ENCODE measurements at places on chromosomes 6 and 20. TPM values are rescaled to one million over a fixed set of nuclear protein-coding genes. Genes with fewer than 3 reads are reported as not detected.

- DNase-seq: no peak
- H3K27ac ChIP-seq: no peak overlapping the region
- H3K4me3 ChIP-seq: no peak overlapping the region
- H3K27me3 ChIP-seq: no peaks in the 10 kb centered on the region
These were observed 49.2 kb downstream of the MRAP2 start for GRCh38 chr6:84082689-84083265.

GRCh38 chr20:62216636-62217566 is 3.2 kb downstream of the HRH3 start:
- DNase-seq: no peak
- peaks cover 42% of the 10 kb centered on the region for H3K27me3 ChIP-seq
- H3K36me3 ChIP-seq: no peaks in the 10 kb centered on the region
- peaks cover 11% of the 10 kb centered on the region for H3K4me1 ChIP-seq

DNA sequence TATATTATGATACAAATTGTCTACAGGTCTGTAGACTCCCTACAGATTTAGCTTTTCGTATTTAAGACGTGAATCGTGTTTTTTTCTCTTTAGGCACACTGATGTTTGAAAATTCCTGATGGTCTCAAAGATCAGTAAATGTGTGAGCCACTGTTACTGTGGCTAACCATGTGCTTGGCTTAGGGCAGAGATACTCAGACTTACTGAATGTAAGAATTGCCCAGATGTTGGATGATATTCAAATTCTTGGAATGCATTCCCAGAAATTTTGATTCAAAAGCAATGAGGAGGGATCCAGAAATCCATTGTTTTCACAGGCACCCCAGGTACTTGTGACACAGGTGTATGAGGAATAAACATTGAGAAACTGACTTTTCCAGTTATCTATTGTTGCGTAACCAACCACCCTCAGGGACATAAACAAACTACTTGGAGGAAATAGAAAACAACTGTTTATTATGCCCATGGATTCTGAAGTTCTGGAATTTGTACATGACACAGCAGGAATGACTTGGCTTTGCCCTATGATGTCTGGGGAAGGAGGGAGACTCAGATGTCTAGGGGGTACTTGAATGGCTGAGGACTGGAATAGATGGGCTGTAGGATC is 339.6 kb upstream of the CITED2 start:
- no peaks in the 10 kb centered on the region for H3K27me3 ChIP-seq
- no peak overlapping the region for H3K4me3 ChIP-seq
- H3K36me3 ChIP-seq: no peaks in the 10 kb centered on the region
- no peak for DNase-seq

DNA sequence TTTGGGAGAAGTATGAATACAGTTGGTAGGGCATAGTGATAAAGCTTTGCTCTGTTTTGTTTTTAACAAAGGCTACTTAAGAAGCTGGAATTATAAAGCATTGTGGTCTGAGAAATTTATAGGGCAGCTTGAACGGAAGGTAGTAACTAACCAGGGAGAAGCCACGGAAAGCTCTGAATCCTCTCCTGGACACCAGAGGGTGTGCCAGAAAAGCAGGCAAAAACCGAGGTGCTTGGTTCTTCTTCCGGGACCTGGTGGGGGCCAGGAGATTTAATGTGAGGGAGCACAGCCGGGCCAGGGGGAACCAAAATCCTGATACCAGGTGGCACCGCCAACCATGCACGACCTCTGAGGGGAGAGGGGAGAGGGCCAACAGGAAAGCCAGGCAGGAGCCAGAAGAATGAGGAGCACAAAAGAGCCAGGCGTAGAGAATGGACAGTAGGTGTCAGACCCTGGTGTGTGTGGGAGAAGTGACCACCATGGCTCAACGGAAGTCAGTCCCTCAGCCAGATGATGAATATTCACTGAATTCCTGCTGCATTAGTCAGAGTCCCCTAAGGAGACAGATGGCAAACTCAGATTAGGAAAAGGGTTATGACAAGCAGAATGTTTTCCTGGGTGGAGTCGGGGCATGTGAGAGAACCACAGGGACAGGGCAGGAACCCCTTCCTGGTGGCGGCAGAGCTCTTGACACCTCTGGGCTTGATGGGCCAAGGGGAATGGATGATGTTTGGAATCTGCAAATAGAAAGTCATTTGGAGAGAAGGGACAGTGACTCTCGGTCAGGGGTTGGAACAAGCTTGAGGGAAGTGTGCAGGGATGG is 262.3 kb downstream of the ZNF217 start:
- H3K4me1 ChIP-seq: peaks cover 7% of the 10 kb centered on the region
- peak; percentile 54 for DNase-seq
- H3K27ac ChIP-seq: no peak overlapping the region
- no peaks in the 10 kb centered on the region for H3K36me3 ChIP-seq
- H3K4me3 ChIP-seq: no peak overlapping the region
- no peaks in the 10 kb centered on the region for H3K27me3 ChIP-seq

The FAXC gene
- total RNA-seq: 7.4 TPM

The PPIL1 gene
- 77.8 TPM for total RNA-seq

The WDR46 gene
- 61.5 TPM for total RNA-seq

Measured in SJCRH30 (cell line).